ENCODE measurements at places on chromosomes 5 and 9.

DNA sequence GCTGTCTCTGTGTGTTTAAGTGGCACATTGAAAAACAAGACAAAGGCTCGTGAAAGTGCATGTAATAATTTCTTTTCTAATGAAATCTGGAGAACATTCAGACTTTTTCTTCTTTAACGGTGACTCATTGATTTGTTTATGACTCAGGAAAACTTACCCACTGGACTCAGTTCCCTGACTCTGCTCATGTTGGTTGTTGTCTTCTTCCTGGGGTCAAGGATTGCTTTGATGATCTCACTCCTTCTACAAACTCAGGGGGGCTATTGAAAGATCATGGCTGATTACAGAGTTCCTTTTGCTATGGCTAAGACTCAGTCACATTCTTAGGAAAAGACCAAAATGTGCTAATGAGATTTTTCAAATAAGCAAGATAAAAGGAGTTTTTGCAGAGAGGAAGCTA is 141.1 kb upstream of the DAP start:
- peak; percentile 36 for DNase-seq

GRCh38 chr9:37002413-37003217 is 31.5 kb downstream of the PAX5 start:
- DNase-seq, result no peak

DNA sequence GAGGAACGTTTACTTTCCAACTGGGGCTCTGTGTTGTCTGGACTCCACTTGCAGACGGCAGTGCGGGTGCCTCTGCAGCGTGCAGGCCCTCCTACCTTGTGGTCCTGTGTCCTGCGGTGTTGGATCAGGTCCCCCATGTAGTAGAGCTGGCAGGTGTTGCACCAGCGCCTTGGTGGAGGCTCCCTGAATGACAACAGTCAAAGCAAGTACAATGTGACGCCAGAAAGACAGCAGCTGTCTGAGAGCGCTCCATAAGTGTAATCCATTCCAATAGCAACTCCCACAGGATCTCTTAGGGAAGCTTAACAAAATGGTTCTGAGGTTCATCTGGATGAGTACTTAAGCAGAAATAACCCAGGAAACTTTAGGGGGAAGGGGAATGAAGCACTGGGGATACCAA is 9.9 kb downstream of the BBLN start:
- DNase-seq, result no peak

GRCh38 chr9:96167011-96167410 is 135.0 kb downstream of the HSD17B3 start:
- no peak for DNase-seq

- no peak for DNase-seq
Observed at GRCh38 chr5:42235837-42236236, 187.4 kb upstream of the GHR start.

DNA sequence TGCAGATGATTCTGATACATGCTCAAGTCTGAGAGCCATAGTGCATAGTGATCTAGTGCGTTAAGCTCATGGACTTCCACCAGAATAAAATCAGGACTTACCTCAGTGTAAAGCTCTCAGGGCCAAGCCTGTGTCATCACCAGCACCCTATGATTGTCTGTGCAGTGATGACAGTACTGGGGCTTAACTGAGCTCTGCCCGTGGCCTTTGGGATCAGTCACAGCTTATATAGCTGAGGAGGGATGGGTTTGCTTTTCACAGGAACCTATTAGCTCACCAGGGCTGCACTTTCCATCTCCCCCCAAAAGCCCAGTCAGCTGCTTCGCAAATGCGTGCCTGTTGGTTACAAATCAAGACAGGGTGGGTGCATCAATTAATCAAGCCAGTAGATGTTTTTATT is 246.9 kb downstream of the NR3C1 start:
- DNase-seq, result no peak

- DNase-seq, result no peak
Observed at GRCh38 chr9:132456241-132456640, 46.2 kb downstream of the CFAP77 start.

- no peak for DNase-seq
Observed at GRCh38 chr9:107632216-107632615, 142.6 kb upstream of the KLF4 start.

- DNase-seq, result no peak
Observed at GRCh38 chr9:137113385-137114159, 961 bp downstream of the DPP7 start.

- DNase-seq, result no peak
Observed at GRCh38 chr5:142840575-142840974, 70.4 kb downstream of the ARHGAP26 start.

GRCh38 chr5:146334074-146334533 is 4.5 kb upstream of the POU4F3 start:
- DNase-seq, result no peak

Measured in amniotic epithelial cell (primary cell).